ENCODE measurements at places on chromosomes 3 and 15. TPM values are rescaled to one million over a fixed set of nuclear protein-coding genes. Genes with fewer than 3 reads are reported as not detected.

DNA sequence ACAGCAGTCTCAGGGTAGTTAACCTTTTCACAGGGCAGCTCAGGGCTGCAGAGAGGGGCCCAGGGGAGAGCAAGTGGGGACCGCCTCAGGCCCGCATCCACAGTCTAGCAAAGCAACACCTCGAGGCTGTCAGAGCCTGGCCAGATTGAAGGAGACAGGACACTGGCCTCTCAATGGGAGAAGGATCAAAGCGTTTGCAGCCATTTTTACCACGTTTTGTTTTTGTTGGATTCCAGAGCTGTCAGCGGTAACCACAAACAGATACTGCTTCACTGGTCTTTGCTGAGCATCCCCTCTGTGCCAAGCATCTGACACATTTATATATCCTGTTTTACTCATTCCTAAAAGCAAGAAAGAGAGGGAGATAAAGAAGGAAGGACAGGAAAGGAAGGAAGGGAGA, 153.8 kb downstream of the SHQ1 start:
- no peaks in the 10 kb centered on the region for H3K4me1 ChIP-seq
- H3K36me3 ChIP-seq, result no peaks in the 10 kb centered on the region
- DNase-seq, result no peak

DNA sequence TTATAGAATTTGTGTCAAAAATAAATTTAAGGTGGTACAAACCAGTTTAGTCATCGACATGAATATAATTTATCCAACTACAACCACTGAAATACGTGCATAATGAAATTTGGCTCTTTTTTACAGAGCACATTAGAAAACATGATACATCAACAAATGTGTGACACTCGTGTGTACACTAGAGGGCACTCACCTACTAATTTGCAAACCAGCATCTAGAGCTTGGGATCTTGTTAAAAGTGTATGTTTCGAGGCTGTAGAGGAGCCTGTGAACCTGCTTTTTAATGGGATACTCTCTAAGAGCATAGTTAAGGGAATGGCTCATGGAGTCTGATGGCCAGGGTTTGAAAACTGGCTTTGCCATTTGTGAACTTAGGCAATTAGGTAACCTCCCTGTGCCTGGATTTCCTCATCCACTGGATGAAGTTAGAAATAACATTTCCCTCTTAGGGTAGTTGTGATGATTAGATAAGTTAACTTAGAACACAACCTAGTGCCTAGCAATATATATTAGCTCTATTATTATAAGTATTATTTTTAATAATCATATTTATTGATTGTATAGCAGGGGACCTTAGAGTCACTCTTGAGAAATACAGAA, 8.8 kb upstream of the CPOX start:
- DNase-seq, result peak; percentile 29
- H3K4me1 ChIP-seq, result no peaks in the 10 kb centered on the region
- H3K36me3 ChIP-seq, result no peaks in the 10 kb centered on the region
- H3K4me3 ChIP-seq, result no peak overlapping the region
- H3K27ac ChIP-seq, result no peak overlapping the region
- no peaks in the 10 kb centered on the region for H3K27me3 ChIP-seq

DNA sequence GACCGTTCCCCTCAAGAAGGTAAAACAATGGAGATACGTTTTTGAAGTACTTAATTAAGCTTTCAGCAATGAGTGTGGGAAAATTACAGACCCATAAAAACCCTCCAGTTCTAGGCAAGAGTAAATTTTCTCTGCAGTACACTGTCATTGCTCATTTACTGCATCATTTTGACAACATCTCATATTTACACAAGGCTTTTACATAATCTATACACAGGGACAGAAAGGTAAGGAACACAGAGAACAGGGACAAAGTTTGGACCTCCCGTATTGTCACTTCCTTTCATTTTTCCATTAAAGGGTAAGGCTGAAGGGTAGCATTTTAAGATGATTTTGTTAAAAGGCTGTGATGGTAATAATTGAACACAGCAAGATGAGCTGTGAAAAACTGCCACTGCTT, 7.4 kb upstream of the HGD start:
- no peak for DNase-seq
- no peaks in the 10 kb centered on the region for H3K27me3 ChIP-seq
- H3K36me3 ChIP-seq, result no peaks in the 10 kb centered on the region
- H3K27ac ChIP-seq, result no peak overlapping the region
- no peak overlapping the region for H3K4me3 ChIP-seq

DNA sequence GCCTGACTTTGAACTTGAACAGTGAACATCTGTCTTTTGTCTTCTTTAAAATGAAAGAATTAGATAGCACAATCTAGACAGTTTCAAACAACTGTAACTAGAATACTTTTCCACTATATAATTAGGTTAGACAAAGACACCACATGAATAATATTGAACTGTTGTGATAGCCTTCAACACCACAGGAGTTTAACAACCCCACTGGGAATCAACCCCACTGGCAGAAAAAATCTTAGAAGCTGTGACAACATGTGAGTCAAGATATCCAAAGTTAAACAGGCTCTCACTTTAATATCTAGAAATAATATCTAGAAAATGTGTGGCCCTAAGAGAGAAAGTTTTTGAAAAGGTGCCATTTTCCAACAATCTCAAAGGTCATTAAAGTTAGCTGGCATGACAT, 64.4 kb upstream of the PRICKLE2 start:
- H3K27ac ChIP-seq, result no peak overlapping the region
- no peaks in the 10 kb centered on the region for H3K36me3 ChIP-seq
- H3K27me3 ChIP-seq, result no peaks in the 10 kb centered on the region
- H3K4me1 ChIP-seq, result no peaks in the 10 kb centered on the region
- no peak for DNase-seq
- no peak overlapping the region for H3K4me3 ChIP-seq

- peak overlapping the region; percentile 85 for H3K4me3 ChIP-seq
- H3K4me1 ChIP-seq, result peaks cover 25% of the 10 kb centered on the region
- peak; percentile 9 for DNase-seq
- peak overlapping the region; percentile 93 for H3K27ac ChIP-seq
These were observed 762 bp downstream of the NCK1 start for GRCh38 chr3:136862617-136863322.

- DNase-seq, result no peak
- no peak overlapping the region for H3K27ac ChIP-seq
- H3K4me1 ChIP-seq, result peaks cover 13% of the 10 kb centered on the region
- no peak overlapping the region for H3K4me3 ChIP-seq
- no peaks in the 10 kb centered on the region for H3K27me3 ChIP-seq
- no peaks in the 10 kb centered on the region for H3K36me3 ChIP-seq
These were observed 4.9 kb downstream of the ABHD17C start for GRCh38 chr15:80699981-80700380.

DNA sequence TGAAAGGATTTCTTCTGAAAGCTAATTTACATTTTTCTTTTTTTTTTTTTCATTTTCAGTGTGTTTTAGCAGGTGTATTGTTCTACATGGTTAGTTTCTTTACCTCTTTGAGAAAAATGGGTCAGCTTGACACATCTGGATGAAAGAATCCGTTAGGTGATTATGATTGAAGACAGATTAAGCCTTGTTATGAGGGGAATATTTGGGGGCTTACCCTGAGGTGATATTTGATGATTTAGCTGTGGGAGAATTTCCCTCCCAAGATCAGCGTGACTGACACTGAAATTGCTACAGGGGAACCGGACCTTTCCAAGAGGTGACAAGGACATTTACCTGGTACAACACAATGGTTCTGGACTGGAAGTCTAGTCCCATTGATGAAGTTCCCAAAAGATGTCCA, 147.5 kb downstream of the NFKBIZ start:
- H3K27me3 ChIP-seq, result no peaks in the 10 kb centered on the region
- DNase-seq, result no peak
- H3K4me3 ChIP-seq, result no peak overlapping the region
- H3K4me1 ChIP-seq, result no peaks in the 10 kb centered on the region
- no peak overlapping the region for H3K27ac ChIP-seq

- no peak overlapping the region for H3K4me3 ChIP-seq
- no peaks in the 10 kb centered on the region for H3K36me3 ChIP-seq
- H3K4me1 ChIP-seq, result no peaks in the 10 kb centered on the region
- DNase-seq, result no peak
- no peaks in the 10 kb centered on the region for H3K27me3 ChIP-seq
These were observed 307.4 kb upstream of the RARB start for GRCh38 chr3:25120665-25121064.

DNA sequence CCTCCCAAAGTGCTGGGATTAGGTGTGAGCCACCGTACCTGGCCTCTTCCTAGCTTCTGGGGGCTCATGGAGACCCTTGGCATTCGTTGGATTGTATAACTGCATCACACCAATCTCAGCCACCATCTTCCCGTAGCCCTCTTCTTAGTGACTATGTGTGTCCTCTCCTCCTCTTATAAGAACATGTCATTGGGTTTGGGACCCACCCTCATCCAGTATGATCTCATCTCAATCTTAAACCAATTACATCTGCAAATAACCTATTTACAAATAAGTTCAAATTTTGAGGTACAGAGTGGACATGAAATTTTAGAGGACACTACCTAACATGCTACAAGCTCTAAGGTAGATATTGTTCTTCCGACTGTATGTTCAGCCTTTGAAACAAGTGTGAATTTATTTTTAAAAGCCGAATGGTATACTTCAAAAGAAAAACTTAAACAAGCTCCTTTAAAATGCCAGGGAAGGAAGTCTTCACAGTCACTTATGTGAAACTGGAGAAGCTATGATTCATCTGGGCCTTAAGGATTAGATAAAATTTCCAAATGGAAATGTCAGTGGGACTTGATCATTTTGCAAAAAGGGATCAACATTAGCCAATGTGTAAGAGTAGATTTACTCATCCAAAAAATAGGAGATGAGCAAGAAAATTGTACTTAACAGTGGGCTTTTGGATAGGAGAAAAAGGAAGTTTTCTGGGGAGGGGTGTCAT, 225.7 kb downstream of the MEX3B start:
- no peaks in the 10 kb centered on the region for H3K4me1 ChIP-seq
- no peak overlapping the region for H3K27ac ChIP-seq
- DNase-seq, result no peak

DNA sequence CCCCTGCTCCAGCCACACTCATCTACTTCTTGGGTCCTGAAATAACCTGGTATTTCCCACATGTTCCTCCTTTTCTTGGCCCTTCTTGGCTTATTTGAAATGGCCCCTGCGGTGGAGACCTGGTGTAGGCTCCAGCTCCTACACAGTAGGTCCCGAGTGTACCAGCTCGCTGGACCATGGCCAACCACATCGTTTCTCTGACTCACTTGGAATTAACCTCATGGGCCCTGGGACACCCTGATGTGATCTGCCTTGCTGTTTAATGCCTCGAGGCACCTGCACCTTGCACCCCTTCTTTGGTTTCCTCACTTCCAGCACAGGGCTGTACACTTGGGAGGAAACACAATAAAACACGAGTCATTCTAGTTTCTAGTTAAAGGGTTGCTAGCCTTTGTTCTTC, 60.3 kb downstream of the FEM1B start:
- no peaks in the 10 kb centered on the region for H3K27me3 ChIP-seq
- H3K4me1 ChIP-seq, result no peaks in the 10 kb centered on the region
- DNase-seq, result no peak

GRCh38 chr15:62828364-62828763, 214.2 kb upstream of the TPM1 start:
- H3K27me3 ChIP-seq, result no peaks in the 10 kb centered on the region
- no peak overlapping the region for H3K4me3 ChIP-seq
- DNase-seq, result no peak
- H3K36me3 ChIP-seq, result no peaks in the 10 kb centered on the region

The CGGBP1 gene
- 87.4 TPM for polyA plus RNA-seq

The SCN5A gene
- not detected for polyA plus RNA-seq

The SELENOK gene
- polyA plus RNA-seq, result 132 TPM
